ENCODE measurements at places on chromosomes 12 and 14.

GRCh38 chr14:78181270-78181669 lies 11.1 kb downstream of the NRXN3 start:
- DNase-seq, result no peak

DNA sequence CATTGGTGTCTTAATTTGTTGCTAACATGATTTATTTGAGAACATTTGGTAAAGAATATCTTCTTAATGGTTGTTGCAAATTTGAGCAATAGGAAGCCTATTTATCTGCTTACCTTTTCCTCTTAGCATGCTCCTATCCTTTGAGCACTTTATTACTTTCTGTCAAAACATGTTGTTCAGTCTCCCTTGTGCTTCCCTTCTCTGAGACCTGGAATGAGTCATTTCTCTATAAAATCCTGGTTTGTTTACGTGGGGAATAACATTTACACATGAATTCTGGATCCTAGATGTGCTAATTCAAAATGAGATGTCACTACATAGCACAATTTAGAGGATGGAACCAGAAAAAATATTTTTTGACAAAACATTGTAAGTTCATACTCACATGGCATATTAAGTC lies 844.0 kb upstream of the LRFN5 start:
- no peak for DNase-seq

DNA sequence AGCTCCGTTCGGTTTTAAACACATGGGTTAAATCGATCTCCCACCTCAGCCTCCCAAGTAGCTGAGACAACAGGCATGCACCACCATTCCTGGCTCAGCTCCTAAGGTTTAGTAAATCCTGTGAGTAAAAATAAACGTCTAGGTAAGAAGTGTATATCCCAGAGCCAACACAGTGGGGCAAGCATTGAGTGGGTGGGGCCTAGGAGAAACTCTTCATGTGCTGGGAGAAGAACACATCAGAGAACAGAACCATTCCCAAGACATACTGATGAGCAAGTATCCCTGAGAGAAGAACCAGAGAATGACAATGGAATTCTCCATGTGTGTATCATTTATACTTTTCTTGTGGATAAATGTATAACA lies 86.3 kb downstream of the SEC23A start:
- DNase-seq, result no peak

DNA sequence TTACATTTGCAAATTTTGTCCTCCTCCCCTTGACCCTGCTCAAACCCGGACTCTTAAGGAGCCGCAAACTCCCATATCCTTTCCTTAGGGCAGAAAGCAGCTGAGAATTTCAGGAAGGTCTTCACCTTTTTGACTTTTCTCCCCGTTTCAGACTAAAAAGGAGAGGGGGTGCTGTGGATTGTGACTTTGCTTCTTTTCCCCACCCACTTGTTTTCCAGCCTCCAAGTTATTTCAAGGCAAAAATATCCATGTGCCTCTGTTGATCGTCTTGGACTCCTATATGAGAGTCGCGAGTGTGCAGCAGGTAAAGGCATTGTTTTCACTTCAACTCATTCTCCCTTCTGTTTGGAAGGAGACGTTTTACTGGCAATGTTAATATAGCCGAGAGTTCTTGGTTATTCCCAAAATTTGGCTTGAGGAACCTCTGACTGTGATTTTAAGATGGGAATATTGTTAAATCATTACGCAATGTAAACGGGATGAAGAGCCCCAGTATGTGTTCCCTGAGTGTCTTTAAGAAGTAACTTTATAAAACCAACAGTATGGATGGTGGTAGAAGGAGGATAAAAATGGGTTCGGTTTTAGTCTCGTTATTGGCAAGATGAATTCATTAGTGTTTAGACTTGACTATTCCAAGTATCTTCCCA lies 663 bp downstream of the LRRK2 start:
- DNase-seq, result no peak

DNA sequence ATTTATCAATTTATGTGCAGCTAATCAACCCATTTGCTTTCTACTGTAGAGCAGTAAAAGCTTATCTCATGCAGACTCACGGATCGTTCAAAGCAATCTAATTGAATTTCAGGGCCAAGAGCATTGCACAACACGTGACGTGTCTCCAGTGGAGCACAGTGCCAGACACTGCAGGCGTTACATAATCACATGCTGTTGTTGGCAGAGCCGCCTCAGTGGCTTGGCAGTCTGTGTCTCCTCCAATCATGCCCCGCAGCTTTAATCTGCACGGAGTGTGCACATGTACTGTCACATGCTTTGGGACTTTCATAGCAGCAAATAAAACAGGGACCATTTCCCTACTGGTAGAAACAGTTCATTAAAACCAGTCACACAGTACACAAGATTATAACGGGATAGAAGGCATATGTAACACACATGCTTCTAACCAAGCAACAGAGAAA lies 309.3 kb downstream of the ITPR2 start:
- peak; percentile 98 for DNase-seq

DNA sequence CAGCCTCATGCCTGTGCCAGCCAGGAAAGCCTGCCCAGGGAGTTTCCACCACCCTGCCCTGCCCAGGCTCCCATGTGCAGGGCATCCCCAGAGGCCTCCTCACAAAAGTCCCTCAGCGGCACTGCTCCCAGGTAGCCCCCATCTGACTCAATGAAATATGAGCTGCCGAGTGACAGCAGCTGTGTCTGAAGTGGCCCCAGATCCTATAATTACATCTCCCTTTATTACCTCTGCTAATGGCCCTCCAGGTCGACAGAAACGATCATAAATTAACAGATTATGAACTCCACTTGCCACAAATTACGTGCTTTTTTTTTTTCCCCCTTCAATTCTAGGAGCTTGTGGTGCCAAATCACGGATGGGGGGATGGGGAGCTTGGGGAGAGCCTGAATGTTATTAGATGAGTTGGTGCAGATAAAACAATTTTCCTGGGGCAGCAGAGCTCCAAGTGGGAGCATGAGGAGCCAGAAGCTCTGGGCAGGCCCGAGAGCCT lies 110.4 kb downstream of the ESRRB start:
- no peak for DNase-seq

GRCh38 chr14:50750323-50750722 lies 80.6 kb downstream of the NIN start:
- no peak for DNase-seq

DNA sequence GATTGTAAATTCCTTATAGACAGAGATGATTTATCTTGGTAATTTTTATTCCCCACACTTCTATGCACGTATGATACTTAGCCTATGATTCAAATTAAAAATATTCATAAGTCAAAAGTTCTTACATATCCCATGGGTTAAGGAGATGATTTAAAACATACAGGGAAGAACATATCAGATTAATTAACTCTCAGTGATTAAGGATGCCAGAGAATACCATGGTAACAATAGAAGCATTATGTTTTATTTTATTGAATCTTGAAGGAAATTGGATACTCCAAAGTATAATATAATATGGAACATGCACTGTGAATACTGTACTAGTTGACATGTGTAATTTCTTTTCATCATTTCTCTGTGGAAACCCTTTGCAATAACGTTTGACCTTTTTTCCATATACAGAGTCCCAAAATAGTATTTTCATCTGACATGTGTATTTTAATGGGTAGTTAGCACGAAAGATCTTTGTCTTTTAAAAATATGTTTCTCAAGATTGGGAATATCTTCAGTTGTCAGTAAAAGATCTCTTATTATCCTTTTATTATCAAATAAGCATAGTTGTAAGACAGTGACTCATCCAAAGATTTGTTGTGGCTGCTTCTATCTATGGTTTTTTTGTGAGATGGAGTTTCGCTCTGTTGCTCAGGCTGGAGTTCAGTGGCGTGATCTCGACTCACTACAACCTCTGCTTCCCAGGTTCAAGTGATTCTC lies 166.7 kb downstream of the RAD51B start:
- DNase-seq, result no peak

DNA sequence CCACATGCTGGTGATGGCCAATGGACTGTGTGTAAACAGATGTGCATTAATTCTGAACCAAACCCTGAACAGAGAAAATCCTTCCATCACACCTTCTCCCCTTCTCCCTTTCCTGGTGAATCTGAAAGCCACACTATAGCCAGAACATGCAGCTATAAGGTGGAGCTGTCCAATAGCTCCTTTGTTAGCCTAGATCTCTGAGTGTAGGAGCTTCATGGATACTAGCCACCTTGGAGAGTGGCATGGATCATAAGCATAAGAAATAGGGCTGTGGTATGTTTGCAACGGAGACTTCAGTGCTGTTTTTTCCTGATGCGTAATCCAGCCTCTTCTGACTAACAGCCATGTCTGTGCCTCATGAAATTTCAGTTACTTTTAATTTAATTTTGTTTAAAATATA lies 364.5 kb downstream of the BTG1 start:
- peak; percentile 31 for DNase-seq

GRCh38 chr12:52054231-52054832 lies 3.1 kb downstream of the NR4A1 start:
- peak; percentile 77 for DNase-seq

GRCh38 chr14:97432586-97432985 lies 635.4 kb downstream of the VRK1 start:
- no peak for DNase-seq

- no peak for DNase-seq
These were observed 196.6 kb upstream of the EGLN3 start for GRCh38 chr14:34147461-34147860.

DNA sequence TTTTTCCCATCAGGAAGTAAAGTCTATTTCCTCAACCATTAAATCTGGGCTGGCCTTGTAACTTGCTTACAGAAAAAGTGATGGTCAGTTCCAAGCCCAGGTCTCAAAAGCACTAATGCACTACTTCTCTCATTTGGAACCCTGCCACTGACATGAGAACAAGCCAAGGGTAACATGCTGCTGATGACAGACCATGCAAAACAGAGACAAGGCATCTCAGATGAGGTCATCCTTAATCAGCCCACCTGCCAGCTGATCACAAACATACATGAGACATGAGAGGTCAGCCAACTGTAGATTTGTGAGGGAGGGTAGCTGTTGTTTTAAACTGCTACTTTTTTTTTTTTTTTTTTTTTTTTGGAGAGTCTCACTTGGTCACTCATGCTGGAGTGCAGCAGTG lies 16.2 kb downstream of the TWF1 start:
- peak; percentile 19 for DNase-seq

All from cardiac fibroblast (primary cell).